ENCODE measurements at places on chromosomes 7 and 10.

GRCh38 chr7:127411176-127411575 is 18.7 kb upstream of the ZNF800 start:
- no peak for DNase-seq

DNA sequence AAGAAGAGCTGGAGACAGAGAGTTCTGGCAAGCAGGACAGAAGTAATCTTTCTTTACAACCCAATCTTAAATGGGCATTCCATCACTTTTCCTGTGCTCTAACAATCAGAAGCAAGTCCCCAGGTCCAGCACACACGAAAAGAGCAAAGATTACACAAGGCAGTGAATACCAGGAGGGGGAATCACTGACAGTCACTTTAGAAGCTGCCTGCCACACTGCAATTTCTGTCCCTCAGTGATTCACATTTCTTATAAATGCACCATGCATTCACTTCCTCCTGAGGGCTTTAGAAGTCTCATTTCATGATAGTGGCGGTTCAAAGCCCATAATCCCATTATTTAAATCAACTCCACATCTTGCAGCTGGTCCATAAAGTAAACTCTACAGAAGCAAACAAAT is 362.5 kb downstream of the POM121L12 start:
- DNase-seq = no peak

- DNase-seq = no peak
These were observed 32.2 kb upstream of the AQP1 start for GRCh38 chr7:30879139-30880124.

- DNase-seq = peak; percentile 48
These were observed 110.7 kb downstream of the RALA start for GRCh38 chr7:39733881-39734632.

GRCh38 chr7:125195156-125195555 is 265.5 kb upstream of the POT1 start:
- DNase-seq = no peak

GRCh38 chr7:6709808-6710207 is 3.1 kb upstream of the ZNF12 start:
- DNase-seq = no peak

DNA sequence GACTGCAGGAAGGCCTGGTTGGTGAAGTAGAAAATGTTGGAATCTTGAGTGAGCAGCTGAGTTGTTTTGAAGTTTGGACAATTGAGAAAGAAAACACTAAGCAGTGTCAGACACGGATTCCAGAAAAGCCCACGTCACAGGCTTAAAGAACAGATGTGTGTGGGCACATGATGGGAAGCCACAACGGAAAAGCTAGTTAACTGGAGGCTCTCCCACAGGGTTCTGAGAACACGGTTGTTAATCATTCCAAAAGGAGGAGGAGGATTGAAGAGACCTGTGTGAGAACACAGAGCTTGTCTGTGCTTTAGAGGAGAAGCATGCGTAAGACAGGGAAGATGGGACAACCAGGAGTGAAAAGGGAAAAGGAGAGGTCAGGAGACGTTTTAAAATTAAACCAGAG is 42.6 kb downstream of the SHH start:
- no peak for DNase-seq

DNA sequence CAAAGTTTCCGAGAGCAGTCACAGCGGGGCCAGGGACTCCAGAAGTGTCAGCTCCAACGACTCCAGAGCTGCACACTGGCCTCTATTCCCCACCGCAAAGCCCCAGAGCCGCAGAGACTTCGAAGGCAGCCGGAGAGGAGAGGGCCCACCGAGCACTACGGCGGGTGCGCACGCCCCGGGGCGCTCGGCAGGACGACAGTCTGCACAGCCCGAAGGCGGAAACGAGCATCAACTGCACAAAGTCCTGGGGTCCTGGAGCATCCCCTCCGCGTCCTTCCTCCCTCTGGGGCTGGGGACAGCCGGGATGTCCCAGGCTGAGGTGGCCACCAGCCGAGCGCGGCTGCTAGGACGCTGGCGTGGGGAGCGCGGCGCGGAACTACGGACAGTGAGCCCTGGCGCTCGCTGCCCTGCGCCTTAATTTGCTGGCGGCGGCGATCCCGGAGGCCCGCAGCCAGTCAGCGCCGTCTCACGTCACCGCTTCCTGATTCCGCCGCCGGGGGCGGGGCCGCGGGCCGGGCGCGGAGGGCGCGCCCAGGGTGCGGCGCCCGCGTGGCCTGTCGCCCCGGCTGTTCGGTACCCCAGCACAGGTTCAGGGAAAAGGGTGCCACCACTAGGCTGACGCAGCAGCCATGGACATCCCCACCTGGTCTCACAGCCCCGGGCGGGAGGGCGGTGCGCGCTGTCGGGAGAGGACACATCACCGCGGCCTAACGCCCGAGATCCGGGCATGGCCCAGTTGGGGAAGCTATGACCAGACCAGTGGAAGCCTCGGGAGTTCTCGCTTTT is at the start of gene TBX20:
TBX20 (minus strand) TSS at position 391 of the 786 bp plus-strand sequence. CDS start 480 bp downstream, outside the sequence.
- DNase-seq = peak; percentile 39

DNA sequence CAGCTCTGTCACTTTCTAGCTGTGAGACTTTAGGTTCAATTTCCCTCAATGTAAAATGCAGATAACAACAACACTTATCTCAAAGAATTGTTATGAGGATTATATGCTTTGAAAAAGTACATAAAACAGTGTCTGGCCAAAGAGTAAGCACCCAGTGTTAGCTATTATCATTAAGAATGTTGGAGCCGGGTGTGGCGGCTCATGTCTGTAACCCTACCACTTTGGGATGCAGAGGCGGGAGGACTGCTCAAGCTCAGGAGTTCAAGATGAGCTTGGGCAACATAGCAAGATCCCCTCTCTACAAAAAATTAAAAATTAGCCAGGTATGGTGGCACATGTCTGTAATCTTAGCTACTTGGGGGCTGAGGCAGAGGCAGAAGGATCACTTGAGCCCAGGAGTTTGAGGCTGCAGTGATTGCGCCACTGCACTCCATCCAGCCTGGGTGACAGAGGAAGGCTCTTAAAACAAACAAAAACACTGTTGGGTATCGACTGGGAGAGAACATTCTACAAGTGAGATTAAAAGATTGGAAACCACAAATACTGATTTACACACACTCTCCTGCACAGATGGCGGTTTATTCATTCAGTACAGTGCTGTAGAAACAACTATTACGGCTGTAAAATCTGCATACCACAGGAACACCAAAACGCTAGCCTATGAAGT is 107.3 kb downstream of the PROSER2 start:
- no peak for DNase-seq

DNA sequence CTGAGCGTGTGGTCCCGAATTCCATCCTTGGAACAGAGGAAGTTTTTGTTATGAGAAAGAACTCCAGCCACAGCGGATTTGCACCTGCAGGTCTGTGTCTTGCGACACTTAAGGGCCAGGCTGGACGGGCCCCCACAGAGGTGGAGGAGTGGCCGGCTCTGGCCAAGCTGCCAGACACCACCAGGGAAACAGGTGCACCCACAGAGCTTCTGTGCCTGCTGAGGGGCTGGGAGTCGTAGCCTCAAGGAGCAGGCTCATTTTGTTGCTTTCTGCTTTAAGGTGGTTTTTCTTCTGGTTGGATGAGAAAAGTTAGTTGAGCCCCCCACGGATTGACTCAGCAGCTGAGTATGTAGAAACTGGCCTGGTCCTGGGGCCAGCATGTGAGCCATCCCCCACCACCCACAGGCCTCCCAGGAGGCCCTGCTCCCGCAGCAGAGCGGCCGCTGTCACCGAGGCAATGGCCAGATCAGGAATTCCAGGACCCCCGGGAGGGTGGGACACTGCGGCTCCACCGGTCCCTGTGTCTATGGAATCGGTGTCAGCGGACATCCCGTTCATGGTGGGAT is 41.9 kb downstream of the NKX6-2 start:
- no peak for DNase-seq

- peak; percentile 35 for DNase-seq
These were observed 50.6 kb upstream of the AGBL3 start for GRCh38 chr7:134935701-134936100.

DNA sequence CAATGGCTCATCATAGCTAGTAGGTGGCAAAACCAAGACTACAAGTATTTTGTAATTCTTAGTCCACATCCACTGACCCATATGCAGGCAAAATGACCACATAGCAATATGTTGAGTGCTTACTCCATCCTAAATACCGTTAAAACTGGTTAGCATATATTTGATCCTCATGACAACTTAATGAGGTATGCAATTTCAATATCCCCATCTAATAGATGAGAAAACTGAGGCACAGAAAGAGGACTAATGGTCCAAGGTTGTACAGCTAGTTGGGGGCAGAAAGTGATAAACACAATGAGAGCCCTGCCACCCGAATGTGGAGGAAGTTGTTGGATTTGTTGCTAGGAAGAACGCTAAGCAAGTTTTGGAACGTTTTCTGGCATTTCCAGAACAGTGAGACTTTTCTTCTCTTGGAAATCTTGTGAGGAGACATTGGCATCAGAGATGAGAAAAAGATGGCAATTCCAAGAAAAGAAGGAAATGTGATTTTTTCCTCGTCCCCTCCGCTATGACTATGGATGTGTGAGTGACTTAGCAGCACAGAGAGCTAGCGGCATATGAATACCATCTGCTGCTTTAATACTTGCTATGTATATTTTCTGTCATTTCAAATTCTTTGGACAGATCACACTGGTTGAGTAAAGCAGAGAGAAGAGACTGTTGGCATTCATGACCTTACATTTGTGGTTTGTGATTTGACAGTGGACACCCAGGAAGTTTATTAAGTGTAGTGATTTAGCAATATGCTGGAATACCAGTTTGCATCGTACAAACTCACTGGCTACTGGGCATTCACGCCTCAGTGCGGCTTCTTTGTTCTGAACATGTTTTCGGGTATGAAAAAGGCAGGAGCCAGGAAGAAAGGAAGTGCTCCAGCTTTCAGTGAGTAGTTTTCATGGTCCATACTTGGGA is 51.5 kb downstream of the NRCAM start:
- no peak for DNase-seq

- DNase-seq = no peak
These were observed 182.4 kb downstream of the SEM1 start for GRCh38 chr7:96527133-96527827.

GRCh38 chr7:39406467-39406866 is 159.7 kb upstream of the YAE1 start:
- DNase-seq = no peak

All from suppressor macrophage treated with lipopolysaccharide for 4 hours (primary cell).